NK-92 treated with Interleukin-12 subunit alpha and Interleukin-12 subunit beta, amount 100 ng/mL, for 24 hours (cell line): ENCODE measurements at places on chromosomes 7 and 10.

GRCh38 chr7:126803990-126804389 is 448.8 kb downstream of the GRM8 start:
- DNase-seq = no peak

- no peak for DNase-seq
These were observed 955.7 kb upstream of the ZNF722 start for GRCh38 chr7:63042730-63043511.

GRCh38 chr7:150629347-150629746 is 2.8 kb downstream of the GIMAP6 start:
- no peak for DNase-seq

GRCh38 chr7:80150611-80151273 is 16.1 kb downstream of the GNAI1 start:
- DNase-seq = no peak

- DNase-seq = no peak
These were observed 123.8 kb downstream of the AMPH start for GRCh38 chr7:38507384-38507783.

DNA sequence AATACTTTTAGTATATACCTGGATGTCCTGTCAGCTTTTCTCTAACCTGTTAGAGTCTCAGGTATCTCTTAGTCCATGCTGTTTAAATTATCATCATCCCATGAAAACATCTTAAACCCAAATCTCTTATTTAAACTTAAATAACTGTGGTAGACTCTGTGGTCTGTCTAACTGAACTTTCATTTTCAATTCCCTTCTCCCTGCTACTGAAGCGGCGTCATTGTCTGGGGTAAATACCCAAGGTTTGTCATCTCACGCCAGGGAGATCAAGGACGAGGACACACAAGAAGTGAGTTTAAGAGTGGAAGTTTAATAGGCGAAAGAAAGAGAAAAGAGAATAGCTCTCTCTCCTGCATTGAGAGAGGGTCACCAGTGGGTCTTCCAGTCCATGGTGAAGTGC is 804.4 kb upstream of the CELF2 start:
- DNase-seq = no peak

DNA sequence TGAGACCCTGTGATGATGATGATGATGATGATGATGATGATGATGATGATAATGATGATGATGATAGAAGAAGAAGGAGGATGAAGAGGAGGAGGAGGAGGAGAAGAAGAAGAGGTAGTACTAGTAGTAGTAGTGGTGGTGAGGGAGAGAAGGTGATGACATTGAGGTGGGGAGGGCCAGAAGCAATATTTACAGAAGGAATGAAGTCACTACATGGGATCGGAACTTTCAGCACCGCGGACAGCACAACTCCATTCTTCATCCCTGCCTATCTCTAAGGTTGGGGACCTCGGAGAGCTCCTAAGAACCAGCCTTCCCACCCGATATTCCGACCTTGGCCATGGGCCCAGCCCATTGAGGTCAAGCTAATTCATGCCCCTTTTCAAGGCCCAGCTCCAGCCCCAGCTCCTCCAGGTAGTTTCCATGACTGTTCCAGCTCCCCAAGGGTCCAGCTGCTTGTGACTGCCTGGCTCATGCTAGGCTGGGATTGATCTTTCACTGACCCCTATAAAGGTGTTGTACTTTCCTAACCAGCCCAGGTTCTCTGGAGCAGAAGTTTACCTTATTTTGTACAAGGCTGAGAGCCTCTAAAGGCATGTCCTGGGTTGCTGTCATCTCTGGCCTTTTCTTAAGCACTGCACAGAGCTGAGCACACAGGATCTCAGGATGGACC is 10.3 kb downstream of the CRHR2 start:
- DNase-seq = no peak

DNA sequence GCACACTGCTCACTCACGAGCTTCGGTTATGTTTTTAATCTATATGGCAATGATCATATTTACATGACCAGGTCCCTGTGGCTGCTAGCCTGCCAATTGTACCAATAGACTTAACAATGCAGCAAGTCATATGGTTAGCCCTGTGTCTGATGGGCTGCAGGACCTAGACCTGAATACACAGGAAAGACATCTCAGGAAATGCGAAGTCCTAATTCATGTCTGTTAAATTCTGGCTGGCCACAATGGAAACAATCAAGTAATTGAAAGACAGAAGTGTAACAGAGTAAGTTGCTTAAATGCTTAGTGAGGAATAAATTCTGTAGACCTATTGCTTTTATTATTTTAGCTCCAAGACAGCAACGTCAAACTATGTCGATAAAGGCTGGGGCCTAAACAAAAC is 112.4 kb upstream of the FZD8 start:
- no peak for DNase-seq

- DNase-seq = no peak
These were observed 175.5 kb downstream of the SDHAF3 start for GRCh38 chr7:97293031-97293430.

DNA sequence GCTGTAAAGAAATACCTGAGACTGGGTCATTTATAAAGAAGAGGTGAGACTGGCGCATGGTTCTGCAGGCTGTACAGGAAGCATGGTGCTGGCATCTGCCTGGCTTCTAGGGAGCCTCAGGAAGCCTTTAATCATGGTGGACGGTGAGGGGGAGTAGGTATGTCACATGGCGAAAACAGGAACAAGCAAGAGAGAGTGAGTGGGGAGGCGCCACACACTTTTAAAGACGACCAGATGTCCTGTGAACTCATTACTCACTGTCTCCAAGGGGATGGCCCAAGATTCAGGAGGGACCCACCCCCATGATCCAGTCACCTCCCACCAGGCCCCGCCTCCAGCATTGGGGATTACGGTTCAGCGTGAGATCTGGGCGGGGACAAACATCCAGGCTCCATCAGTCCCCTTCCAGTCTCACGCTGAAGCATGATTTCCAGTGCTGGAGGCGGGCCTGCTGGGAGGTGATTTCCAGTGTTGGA is 3.2 kb downstream of the ZNF316 start:
- DNase-seq = no peak
